ENCODE measurements at places on chromosomes 1 and 21.
A peak's percentile ranks its signal among the peaks of the same experiment; 100 is the strongest.

DNA sequence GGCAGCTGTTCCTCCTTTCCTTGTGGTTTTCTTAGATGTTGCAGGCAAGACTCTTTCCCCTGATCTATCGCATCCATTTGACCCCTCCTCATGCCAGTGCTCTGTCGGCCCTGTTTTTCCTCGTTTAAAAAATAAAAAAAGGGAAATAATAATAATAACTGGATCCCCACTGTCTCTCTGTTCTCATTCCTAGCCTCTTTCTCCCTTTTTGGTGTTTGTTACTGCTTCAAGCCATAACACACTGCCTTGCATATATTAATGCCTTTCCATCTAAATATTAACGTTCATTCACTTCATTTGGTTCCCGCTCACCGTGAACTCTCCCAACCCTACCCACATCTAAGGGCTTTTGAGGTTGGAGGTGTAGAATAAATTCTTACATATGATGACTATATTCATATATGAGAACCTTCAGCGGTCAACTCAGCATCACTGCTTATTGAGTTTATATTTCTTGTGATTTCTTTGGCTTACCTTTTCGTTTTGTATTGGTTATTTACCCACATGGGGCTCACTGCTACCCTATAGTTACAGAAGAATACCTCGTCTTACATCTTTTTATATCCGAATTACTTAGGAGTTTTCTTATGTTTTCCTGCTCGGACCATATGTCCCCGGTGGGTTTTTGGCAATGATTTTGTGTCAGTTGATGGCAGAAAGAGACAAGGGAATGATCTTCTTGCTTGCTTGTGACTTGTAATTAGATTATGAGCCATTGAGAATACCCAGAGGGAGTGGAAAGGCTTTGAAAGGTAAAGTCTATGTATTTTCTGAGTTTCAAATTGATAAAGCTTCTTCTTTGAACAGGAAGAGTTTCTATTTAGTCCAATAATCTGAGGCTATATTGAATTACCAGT lies 805 bp downstream of the ATG4C start:
- DNase-seq = no peak

DNA sequence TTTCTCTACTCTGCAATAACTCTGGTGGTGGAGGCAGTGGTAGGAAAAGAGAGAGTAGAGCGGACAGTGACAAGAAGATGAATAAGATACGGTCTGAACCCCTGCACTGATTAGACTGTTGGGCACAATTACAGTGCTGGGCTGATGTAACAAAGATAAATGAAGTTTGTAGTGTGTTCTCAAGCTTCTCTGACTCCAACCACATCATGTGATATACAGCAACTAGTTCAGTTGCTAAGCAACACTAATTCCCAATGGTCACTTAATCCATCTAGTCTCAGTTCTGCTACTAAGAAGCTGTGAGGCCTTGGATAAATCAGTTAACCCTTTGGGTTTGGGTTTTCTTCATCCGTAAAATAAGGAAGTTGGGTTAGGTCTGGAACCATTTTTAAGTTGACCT lies 17.3 kb downstream of the DDR2 start:
- DNase-seq = no peak

DNA sequence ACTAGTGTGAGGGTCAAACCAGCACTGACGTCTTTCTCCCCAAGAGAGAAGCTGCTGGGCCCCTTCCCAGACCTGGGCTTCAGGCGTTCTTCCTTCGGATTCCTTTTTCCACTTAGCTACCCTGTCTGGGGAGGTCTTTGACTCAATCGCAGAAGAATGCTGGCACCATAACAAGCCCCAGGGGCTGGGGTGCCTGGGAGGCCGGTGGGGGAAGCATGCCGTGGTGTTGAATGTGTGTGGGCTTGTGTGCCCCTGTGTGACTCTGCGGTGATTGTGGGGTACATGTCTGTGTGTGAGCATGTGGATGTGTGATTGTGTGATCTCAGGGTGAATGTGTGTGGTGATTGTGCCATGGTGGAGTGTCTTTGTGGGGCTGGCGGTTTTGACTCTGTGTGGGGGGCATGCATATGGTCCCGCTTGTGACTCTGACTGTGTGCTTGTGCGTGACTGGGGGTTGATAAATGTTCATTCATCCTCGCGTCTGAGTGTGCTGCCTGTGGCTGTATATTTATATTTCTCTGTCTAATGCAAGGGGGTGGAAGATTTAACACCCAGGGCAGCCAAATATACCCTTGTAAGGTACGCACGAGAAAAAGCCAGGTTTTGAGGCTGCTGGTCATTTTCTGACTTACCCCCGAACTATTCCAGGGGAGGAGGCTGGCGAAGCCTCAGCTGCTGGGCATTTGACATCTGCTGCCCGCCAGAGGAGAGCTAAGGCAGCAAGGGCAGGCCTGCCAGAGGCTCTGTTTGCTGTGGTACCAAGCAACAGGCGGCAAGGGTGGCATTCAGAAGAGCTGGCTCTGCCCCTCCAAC lies 1.1 kb upstream of the SYNC start:
- DNase-seq = no peak

DNA sequence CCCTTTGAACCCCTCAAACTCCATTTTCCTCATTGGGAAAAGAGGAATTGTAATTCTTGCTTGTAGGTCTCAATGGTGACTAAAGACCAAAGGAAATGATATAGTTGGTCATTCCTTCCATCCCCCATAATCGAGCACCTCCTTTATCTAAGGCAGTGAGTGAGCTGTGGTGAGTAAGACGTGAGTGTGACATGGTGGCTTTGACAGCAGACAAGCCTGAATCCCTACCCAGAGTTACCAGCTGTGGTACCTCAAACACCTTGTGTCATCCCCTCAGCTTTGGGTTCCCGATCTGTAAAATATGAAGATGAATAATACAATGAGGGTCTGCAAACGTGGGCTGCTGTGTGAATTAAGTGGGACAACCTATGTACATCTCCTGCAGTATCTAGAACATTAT lies 8.4 kb downstream of the TRAF5 start:
- no peak for DNase-seq

DNA sequence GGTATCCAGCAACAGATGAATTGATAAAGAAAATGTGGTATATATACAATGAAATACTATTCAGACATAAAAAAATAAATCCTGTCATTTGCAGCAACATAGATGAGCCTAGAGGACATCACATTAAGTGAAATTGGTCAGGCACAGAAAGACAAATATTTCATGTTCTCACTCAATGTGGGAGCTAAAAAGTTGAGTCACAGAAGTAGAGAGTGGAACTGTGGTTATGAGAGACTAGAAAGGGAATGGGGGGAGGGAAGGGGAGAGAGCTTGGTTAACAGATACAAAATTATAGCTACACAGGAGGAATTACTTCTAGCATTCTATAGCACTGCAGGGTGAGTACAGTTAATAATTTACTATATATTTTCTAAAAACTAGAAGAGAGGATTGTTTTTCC lies 37.1 kb upstream of the SERPINC1 start:
- no peak for DNase-seq

- no peak for DNase-seq
Measured at GRCh38 chr1:47003896-47004403, 19.5 kb upstream of the CYP4X1 start.

DNA sequence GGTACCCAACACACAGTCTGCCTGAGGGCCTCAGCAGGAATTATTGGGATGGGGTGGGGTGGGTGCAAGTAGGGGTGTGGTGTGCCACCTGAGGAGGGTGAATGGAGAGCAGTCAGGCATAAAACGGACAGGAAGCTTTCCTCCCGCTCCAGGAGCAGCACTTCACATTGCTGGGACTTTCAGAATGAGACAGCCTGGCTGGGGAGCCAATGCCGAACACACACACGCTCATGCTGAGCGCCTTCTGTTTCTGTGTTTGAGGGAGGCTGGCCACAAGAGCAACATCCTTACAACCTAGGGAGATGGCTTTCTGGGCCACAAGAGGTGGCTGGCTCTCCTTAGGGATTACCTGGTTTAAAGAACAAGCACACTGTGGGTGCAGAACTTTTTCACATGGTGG lies 98.0 kb downstream of the LAMC2 start:
- DNase-seq = no peak

DNA sequence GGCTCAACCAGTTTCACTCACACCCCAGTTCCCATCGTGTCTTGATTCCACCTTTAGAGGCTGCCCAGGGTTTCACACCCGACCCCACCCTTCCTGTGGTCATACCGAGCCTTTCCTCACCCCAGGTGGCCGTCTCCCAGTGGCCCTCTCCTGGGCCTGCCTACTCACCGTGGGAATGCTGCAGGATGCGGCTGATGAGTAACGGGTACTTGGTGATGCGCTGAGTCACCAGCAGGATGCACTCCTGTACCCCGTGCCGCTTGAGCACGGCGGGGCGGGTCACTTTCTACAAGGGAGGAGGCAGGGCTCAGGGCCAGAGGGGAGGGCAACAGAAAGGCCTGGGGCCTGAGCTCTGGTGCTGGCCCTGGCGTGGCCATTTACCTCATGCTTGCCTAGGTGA lies 16.4 kb downstream of the ARHGEF2 start:
- peak; percentile 78 for DNase-seq

Measured in hematopoietic multipotent progenitor cell treated with erythropoietin and hydrocortisone succinate and interleukin-3 and kit ligand, for 17 days (in vitro differentiated cells).